ENCODE measurements at places on chromosomes 5 and 9.

DNA sequence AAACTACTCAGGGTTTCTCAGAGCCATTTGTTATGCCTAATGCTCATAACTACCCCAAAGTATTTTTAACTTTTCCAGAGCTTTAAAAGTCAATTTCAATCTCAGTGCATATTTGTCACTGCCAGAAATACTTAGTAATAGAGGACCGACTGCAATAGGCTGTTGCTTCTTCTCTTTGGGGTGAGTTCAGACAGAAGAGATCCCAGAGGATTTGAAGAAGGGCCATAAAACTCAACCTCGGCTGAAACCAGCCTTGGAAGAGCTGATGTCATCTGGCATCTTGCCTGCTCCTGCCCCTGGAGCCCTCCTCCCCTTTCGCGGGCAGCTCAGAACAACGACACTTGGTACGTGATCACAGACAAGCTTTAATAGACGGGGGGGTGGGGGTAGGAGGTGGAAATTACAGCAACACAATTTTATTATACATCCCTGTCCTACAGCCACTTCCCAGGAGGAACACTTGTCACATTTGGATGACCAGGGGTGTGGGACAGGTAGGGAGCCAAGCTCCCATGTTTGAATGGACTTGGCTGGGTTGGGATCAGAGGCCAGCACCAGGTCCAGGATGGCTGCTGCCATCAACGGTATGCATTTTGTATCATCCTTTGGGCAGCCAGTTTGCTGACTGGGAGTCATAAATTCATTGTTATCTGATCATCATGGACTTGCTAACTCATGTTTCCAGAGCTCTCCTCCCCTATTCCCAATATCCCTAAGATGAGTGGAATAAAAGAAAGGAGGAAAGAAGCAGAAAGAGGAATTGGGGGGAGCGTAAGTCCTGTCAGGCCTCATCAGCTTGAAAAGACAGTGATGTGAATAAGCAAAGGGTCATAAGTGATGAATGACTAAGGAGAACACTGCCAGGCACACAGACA, 186.6 kb upstream of the PANK3 start:
- DNase-seq: no peak

GRCh38 chr9:72361217-72361616, 3.8 kb downstream of the ZFAND5 start:
- DNase-seq: no peak

DNA sequence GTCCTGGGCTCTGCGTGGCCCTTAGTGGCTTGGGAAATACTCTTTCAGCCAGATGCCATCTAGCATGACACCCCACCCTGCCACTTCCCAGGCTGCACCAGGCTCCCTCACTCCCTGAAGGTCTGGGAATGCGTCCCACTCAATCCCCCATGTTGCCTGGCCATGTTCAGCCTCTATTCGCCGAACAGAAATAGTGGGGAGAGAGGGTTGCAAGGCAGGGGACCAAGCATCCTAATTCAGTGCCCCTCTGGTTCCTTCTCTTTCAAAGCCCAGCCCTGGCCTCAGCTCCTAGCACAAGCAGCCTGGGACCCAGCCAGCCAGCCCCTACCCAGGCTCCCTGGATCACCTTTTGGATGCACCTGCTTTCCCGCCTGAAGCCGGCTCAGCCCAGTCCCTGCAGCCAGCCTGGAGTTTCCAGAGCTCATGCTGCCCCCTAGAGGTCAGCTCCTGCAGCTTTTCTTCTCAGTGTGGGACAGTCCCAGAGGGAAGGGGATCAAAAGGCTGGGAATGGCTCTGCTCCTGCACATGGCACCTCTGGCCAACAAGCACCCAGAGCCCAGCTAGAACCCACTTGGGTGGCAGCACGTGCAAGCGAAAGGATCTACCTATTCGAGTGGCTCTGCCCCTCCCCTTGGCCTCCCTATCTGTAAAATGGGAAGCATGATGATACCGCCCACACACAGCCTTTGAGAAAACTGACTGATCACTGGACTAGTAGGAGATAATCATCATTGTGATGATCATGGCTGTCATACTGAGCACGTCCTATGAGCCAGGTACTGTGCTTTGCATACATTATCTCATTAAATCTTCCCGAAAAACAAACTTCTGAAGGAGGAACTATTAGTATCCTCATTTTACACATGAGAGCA, 48.7 kb upstream of the C5orf58 start:
- DNase-seq: peak; percentile 45

DNA sequence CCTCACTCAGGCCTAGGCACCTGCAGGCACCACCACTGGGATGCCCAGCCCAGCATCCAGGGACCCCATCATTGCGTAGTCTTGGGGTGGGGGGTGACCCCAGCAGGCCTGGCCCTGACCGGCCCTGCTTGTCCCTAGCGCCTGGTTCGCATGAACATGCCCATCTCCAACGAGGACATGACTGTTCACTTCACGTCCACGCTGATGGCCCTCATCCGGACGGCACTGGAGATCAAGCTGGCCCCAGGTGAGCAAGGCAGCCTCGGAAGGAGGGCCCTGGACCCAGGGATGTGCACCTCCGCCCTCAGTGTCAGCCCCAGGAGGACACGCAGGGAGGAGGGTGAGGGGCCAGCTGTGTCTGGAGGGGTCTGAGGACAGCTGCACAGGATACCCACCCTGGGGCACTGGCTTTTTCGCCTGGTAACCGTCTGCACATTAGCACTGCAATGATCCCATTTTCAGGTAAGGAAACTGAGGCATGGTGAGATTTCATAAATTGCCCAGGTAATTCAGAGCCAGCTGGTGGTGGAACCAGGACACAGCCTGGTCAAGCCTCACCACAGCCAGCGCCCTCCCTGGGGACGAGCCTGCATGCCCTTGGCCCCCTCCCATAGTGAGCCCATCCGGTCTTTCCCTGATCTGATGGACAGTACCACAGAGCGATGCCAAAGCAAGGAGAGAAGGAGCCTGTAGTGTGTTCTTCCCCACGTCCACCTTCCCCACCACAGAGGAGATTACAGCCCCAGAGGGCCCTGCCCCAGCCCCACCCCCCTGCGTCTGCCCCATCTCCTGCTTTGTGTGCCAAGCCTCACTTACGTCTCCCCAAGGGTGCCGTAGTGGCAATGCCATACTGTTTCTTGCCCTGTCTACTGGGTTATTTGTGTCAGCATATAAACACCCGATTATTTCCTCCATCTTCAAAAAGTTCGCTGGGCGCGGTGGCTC, 228.3 kb downstream of the CACNA1B start:
- DNase-seq: no peak

- DNase-seq: no peak
Observed at GRCh38 chr5:132437604-132438266, 52.8 kb downstream of the IRF1 start.

DNA sequence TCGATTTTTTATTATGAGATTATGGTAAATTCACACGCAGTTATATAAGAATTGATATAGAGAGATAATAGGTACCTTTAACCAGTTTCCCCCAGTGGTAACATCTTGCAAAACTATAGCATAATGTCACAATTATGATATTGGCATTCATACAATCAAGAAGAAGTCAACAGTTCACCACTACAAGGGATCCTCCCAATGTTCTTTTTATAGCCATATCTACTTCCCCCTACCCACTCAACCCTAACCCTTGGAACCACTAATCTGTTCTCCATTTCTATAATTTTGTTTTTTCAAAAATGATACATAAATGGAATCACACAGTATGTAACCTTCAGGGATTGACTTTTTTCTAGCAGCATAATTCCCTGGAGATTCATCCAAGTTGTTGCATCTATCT, 9.8 kb downstream of the ACTL7B start:
- DNase-seq: no peak

DNA sequence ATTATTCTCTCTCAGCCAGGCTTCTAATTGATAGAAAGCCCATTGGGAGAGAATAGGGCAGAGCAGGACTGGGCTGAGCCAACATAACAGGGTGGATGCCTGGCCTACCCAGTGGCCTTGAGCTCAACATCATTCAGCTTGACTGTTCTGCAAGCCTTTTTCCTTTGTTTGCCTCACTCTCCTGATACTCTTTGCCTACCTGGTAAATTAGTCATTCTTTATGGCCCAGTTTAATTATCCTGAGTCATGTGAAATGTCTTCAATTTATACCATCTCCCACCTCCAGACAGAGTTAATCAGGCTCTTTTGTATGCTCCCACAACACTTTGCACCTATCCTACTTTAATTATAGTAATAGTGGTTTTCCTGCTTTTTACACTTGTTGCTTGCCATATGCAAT, 13.6 kb downstream of the GLRA1 start:
- DNase-seq: no peak

DNA sequence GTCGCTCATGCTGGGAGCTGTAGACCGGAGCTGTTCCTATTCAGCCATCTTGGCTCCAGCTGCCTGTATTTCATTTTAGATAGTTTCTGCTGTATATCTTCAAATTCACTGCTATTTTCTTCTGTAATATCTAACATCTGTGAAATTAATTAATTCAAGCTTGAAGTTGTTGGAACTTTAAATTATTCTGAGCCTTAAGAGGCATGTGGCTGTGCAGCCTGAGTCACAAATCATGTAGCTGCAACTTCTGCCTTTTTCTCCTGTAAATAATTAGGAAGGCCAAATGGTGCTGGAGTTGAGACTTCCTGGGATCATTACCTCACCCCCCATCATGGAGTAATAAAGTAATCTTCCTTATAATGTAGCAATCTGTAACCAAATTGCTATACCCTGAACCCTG, 183.3 kb upstream of the PCSK5 start:
- no peak for DNase-seq

GRCh38 chr9:7246917-7247522, 489.2 kb downstream of the KDM4C start:
- no peak for DNase-seq

DNA sequence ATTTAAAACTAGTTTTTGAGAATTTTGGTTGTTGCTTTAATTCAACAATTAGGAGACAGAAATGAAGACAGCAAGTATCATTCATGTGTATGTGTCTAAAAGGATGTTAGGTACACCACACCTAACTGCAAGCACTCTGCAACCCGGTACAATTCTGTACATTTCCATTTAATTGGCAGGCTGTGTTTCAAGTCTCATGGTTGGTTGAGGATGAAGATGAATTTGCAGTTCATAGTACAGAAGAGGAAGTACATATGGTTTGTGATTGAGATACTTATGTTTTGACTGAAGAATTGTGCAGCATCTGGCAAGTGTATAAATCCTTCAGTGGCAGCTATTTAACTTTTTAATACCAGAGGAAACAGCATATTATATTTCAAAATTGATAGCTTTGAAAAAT, 628.7 kb upstream of the ZNF608 start:
- DNase-seq: no peak

DNA sequence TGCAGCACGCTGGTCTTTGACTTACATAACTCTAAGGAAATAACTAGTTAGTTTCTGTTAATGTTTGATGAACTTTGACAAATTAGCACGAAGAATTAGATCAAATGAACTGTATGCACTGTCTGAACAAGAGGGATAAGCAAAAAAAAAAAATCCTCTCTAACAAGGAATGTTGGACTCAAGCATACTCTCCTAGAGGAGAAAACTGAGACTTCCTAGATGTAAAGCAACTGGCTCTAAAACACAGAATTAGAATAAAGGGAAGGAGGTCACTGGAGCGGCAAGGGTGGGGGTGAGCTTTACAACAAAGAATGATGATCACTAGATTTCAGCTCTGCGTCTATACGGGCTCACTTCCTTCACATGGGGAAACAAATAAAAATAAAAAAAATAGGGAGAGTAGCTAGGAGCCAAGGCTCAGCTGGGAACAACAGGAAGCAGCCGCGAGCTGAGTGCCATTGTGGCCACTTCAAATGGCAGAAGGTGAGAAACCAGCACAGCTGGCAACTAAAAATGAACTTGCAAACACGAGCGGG, 48.7 kb upstream of the CEMIP2 start:
- DNase-seq: no peak

GRCh38 chr9:104950838-104951237, 22.9 kb upstream of the ABCA1 start:
- no peak for DNase-seq

DNA sequence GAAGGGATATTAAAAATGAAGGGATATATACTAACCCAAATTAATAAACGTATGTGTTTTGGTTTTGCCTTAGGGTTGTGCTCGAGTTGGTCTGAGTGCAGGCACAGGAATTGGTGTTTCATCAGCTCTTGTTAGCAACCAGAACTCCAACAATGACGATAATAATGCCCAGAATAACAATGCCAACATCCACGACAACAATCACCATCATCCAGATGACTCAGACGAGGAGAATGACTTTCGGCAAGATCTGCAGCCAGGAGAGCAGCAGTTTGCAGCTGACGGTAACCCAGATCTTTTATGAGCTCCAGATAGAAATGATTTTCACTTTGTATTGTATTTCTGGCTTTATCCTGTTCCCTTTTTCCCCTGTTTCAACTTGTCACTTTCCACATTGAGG, 33.2 kb downstream of the FBXO38 start:
- DNase-seq: no peak

- DNase-seq: no peak
Observed at GRCh38 chr9:74414325-74414724, 82.8 kb upstream of the RORB start.

DNA sequence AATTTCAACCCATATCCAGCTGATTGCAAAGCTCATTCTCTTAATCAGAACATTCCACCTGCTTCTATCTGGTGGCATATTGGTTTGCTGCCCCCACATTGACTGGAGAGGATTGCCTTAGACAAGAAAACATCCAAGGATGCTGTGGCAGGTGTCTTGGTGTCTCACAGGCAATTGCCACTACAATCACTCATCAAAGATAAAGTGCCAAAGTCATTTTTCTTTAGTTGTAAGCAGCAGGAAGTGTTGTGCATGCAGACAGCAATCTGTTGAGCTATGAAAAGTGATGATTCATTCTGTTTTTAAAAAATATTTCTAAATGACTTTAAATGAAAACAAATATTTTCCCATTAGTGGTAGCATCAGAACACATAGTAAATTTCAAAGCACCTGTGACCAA, 53.9 kb downstream of the CDH6 start:
- no peak for DNase-seq

GRCh38 chr5:174359071-174359470, 313.6 kb downstream of the NSG2 start:
- DNase-seq: no peak

GRCh38 chr9:113619491-113620376, 156.2 kb downstream of the RGS3 start:
- DNase-seq: no peak

- DNase-seq: no peak
Observed at GRCh38 chr9:16505199-16505598, 365.3 kb downstream of the BNC2 start.

DNA sequence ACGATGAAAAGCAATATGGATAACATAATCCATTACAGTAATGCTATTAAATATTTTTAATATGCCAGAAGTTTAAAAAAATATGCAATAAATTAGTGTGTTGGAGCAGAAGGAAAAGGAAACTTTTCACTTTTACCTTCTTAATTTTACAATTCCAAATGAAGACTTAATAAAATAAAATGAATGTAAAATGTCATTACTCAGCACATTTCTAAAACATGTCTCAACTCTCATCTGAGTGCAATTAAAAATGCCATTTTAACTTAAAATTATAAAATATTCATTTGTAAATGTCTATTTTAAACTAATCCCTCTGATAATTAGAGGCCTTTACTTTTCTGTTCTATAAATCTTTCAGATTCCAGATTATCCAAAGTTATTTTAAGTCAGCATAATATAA, 733.4 kb downstream of the DNAH5 start:
- DNase-seq: no peak

GRCh38 chr9:127123064-127123890, 842 bp upstream of the ANGPTL2 start:
- DNase-seq: no peak

- DNase-seq: no peak
Observed at GRCh38 chr5:1235379-1235778, 10.2 kb downstream of the SLC6A18 start.

GRCh38 chr9:34256104-34256503, 73.0 kb downstream of the KIF24 start:
- DNase-seq: no peak

GRCh38 chr9:91042541-91042940, 240.9 kb downstream of the SYK start:
- no peak for DNase-seq
